Neural crest cell (in vitro differentiated cells): ENCODE measurements at places on chromosomes 1 and 21. TPM values are rescaled to one million over a fixed set of nuclear protein-coding genes. Genes with fewer than 3 reads are reported as not detected.
A peak's percentile ranks its signal among the peaks of the same experiment; 100 is the strongest.

DNA sequence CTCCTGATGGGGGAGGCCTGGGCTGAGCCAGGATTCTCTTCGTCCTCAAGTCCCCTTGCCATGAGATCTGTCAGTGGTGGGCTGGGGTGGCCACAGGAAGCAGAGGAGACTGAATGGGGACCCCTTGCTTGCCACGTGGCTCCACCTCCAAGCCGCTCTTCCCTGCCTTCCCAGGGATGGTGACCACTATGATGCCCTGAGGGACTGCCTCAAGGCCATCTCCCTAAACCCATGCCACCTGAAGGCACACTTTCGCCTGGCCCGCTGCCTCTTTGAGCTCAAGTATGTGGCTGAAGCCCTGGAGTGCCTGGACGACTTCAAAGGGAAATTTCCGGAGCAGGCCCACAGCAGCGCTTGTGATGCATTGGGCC lies 20.9 kb upstream of the TMEM222 start:
- H3K27me3 ChIP-seq = no peaks in the 10 kb centered on the region
- DNase-seq = no peak
- H3K4me1 ChIP-seq = peaks cover 18% of the 10 kb centered on the region
- H3K4me3 ChIP-seq = no peak overlapping the region
- H3K36me3 ChIP-seq = no peaks in the 10 kb centered on the region
- no peak overlapping the region for H3K27ac ChIP-seq

GRCh38 chr1:5620997-5621396 lies 371.2 kb downstream of the NPHP4 start:
- H3K4me1 ChIP-seq = no peaks in the 10 kb centered on the region
- DNase-seq = peak; percentile 25
- H3K27me3 ChIP-seq = no peaks in the 10 kb centered on the region
- H3K4me3 ChIP-seq = no peak overlapping the region

- no peak overlapping the region for H3K27ac ChIP-seq
- H3K4me3 ChIP-seq = no peak overlapping the region
- H3K4me1 ChIP-seq = no peaks in the 10 kb centered on the region
- DNase-seq = no peak
- no peaks in the 10 kb centered on the region for H3K27me3 ChIP-seq
Observed at GRCh38 chr21:45994759-45995685, 13.5 kb downstream of the COL6A1 start.

GRCh38 chr1:219906924-219907771 lies 21.2 kb downstream of the SLC30A10 start:
- no peaks in the 10 kb centered on the region for H3K36me3 ChIP-seq
- DNase-seq = no peak
- H3K27me3 ChIP-seq = no peaks in the 10 kb centered on the region
- H3K4me1 ChIP-seq = no peaks in the 10 kb centered on the region
- no peak overlapping the region for H3K4me3 ChIP-seq

DNA sequence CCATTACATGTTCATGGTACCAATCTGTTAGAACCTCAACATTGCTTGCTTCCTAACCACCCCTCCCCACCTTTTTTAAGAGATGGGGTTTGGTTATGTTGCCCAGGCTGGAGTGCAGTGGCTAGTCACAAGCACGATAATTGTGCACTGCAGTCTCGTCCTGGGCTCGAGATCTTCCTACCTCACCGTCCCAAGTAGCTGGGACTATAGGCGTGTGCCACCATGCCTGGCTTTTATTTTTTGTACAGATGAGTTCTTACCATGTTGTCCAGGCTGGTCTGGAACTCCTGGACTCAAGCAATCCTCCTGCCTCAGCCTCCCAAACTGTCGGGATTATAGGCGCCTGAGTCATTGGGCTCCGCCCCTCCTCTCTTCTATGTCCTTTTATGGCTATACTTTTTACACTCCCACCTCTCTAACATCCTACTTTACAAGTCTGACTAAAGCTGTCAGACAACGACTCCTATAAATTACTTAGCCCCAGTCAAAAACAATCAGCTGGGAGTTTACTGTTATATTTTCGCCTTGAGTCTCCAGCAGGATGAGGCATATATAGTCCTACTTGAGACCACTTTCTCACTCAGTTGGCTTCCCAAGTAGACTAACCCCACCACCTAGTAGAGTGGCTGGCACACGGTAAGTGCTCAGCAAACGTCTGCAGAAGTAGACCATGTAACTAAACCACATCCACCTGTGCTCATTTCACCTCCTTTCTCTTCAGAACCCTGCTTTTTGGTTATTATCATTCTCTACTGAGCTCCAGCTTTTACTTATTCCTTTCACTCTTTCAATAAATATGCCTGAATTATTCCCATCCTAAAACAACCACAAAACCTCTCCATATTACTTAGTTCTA lies 13.8 kb downstream of the ENSA start:
- peaks cover 11% of the 10 kb centered on the region for H3K4me1 ChIP-seq
- DNase-seq = no peak

GRCh38 chr1:53381790-53382401 lies 54.0 kb upstream of the LRP8 start:
- peaks cover 6% of the 10 kb centered on the region for H3K4me1 ChIP-seq
- no peak overlapping the region for H3K27ac ChIP-seq
- no peak overlapping the region for H3K4me3 ChIP-seq
- H3K36me3 ChIP-seq = no peaks in the 10 kb centered on the region

GRCh38 chr21:37297364-37297763 lies 30.2 kb upstream of the VPS26C start:
- DNase-seq = no peak
- no peaks in the 10 kb centered on the region for H3K36me3 ChIP-seq
- no peaks in the 10 kb centered on the region for H3K27me3 ChIP-seq
- H3K4me1 ChIP-seq = no peaks in the 10 kb centered on the region

- no peak within 1 kb of the TSS for H3K4me3 ChIP-seq
- DNase-seq = no peak
- H3K36me3 ChIP-seq = peaks cover 12% of the 10 kb centered on the region
- peaks cover 10% of the 10 kb centered on the region for H3K27me3 ChIP-seq
Observed at GRCh38 chr21:44612029-44612486, at the start of gene KRTAP10-8. KRTAP10-8 (plus strand) TSS chr21:44612079; CDS start chr21:44612101, 22 bp downstream.

GRCh38 chr1:228145463-228146416 lies 4.0 kb upstream of the GJC2 start:
- no peaks in the 10 kb centered on the region for H3K27me3 ChIP-seq
- no peak for DNase-seq
- H3K27ac ChIP-seq = no peak overlapping the region

- no peaks in the 10 kb centered on the region for H3K36me3 ChIP-seq
- H3K27ac ChIP-seq = no peak overlapping the region
- DNase-seq = no peak
- H3K4me3 ChIP-seq = no peak overlapping the region
- no peaks in the 10 kb centered on the region for H3K27me3 ChIP-seq
Observed at GRCh38 chr1:176791906-176792305, 328.9 kb downstream of the PAPPA2 start.

GRCh38 chr1:63575340-63575826 lies 17.8 kb upstream of the PGM1 start:
- H3K27me3 ChIP-seq = no peaks in the 10 kb centered on the region
- DNase-seq = peak; percentile 9
- H3K4me3 ChIP-seq = no peak overlapping the region
- no peaks in the 10 kb centered on the region for H3K4me1 ChIP-seq

- H3K4me1 ChIP-seq = peaks cover 9% of the 10 kb centered on the region
- H3K36me3 ChIP-seq = no peaks in the 10 kb centered on the region
- H3K27me3 ChIP-seq = no peaks in the 10 kb centered on the region
- H3K4me3 ChIP-seq = no peak overlapping the region
Observed at GRCh38 chr1:12135612-12136011, 31.2 kb upstream of the TNFRSF1B start.

- peaks cover 3% of the 10 kb centered on the region for H3K36me3 ChIP-seq
- no peaks in the 10 kb centered on the region for H3K27me3 ChIP-seq
- peaks cover 29% of the 10 kb centered on the region for H3K4me1 ChIP-seq
- H3K27ac ChIP-seq = no peak overlapping the region
- DNase-seq = no peak
Observed at GRCh38 chr1:8523666-8524206, 205.8 kb downstream of the SLC45A1 start.

GRCh38 chr1:5479876-5480646 lies 512.2 kb downstream of the NPHP4 start:
- no peak overlapping the region for H3K4me3 ChIP-seq
- no peaks in the 10 kb centered on the region for H3K36me3 ChIP-seq
- peaks cover 45% of the 10 kb centered on the region for H3K4me1 ChIP-seq
- no peak overlapping the region for H3K27ac ChIP-seq
- H3K27me3 ChIP-seq = peaks cover 15% of the 10 kb centered on the region

Gene LCE3E
- not detected in 2 replicates for total RNA-seq

Gene NTMT2
- total RNA-seq = 0.73 TPM in 1 of 2 replicates, not detected in the other

Gene CRABP2
- total RNA-seq = 606 and 647 TPM in 2 replicates

Gene SMCP
- total RNA-seq = not detected in 2 replicates

Gene OLFM3
- 0.23 and 0.25 TPM in 2 replicates for total RNA-seq

Gene DHDDS
- total RNA-seq = 34.9 and 40.1 TPM in 2 replicates
